ENCODE measurements at places on chromosomes 16 and 17. TPM values are rescaled to one million over a fixed set of nuclear protein-coding genes. Genes with fewer than 3 reads are reported as not detected.

Gene ELP5
- polyA plus RNA-seq: 39.3 TPM

Gene GSG1L
- not detected for polyA plus RNA-seq

Gene PRKCB
- not detected for polyA plus RNA-seq

Gene FAM171A2
- polyA plus RNA-seq: 0.59 TPM

Gene KRTAP1-5
- polyA plus RNA-seq: not detected

Gene KDM8
- 2.3 TPM for polyA plus RNA-seq

Gene SUMO2
- 71.8 TPM for polyA plus RNA-seq

Gene PRDM7
- polyA plus RNA-seq: not detected

Gene DYNLRB2
- polyA plus RNA-seq: not detected

DNA sequence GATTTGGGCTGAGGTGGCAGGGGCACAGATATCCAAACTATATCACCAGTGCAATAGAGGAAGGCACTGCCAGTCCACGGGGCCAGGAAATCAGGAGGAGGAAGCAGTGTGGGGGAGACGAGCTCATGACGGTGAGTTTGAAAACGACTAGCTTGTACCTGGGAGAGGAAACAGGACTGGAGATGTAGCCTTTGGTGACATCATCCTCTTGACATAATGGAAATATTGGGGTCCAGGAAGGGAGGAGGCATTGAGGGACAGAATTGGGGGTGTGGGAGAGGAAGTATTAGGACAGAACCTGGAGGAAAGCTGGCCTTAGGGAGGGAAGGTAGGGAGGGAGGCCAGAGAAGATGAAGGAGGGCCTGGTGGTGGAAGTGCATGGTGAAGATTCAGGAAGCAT, 109.1 kb downstream of the RGS9 start:
- DNase-seq: no peak

DNA sequence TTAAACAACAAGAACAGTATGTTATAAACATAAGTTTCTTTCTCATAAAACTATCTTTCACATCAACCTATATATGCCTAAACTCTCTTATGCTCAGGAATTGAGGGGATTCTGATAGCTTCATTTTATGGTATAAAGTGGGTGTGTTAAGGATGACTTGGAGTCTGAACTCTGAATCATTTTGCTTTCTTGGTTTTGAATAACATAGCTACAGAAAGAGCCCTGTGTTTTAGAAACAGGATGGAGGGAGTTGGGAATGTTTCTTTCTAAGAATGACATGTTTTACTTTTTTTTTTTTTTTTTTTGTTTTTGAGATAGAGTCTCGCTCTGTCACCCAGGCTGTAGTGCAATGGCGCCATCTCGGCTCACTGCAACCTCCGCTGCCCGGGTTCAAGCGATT, 50.1 kb downstream of the RHOT1 start:
- DNase-seq: peak; percentile 8

DNA sequence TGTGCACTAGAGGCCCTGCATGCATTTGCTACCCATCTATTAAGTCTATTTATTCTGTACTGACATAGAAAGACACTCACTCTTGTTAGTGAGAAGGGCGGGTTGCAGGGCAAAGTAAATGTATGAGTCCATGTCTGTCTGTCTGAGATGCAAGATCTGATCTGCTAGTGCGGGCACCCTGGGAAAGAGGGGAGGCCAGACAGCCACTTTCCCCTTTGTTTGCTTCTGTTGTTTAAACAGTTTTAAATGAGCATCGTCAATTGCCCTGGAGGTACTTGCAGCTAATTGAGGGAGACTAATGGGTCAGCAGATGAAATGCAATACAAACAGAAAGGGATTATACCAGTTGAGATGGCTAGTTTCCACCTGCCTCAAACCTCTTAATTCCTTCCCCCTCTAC, 24.9 kb downstream of the SCNN1G start:
- no peak for DNase-seq

GRCh38 chr16:14004729-14005315, 66.3 kb upstream of the MRTFB start:
- no peak for DNase-seq

DNA sequence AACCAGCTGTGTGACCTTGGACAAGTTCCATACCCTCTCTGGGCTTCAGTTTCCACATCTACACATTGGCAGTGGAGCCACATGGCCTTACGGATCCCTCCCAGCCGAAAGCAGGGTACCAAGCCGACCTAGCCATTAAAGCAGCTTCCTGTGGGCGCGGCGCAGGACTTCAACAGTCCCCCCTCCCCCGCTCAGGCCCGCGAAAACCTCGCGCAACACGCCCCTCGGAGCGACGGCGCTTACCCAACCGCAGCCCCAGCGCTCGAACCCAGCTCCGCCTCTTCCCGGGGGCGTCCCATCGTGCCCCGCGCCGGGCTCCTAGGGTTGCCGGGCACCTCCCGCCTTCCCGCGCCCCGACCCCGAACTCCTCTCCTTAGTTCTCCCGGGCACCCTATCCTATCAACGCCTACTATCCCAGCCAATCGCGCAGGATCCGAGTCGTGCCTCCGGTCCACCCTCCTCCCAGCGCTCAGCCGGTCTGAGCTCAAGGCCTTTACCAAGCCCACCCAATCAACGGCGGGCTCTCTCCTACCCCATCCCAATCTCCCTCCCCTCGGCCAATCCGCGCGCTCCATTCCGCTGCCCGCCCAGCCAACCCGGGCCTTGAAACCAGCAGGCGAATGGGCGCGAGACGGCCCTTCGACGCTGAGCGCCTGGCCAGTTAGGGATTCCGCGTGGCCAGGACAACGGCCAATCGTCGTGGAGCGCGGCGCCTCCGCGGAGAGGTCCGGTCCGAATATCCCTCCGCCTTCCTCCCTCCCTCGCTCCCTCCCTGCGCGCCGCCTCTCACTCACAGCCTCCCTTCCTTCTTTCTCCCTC, at the start of gene KPNB1:
Gene KPNB1 (plus strand): TSS at position 767 of the 819 bp plus-strand sequence. CDS start 326 bp downstream, outside the sequence.
- peak; percentile 100 for DNase-seq

- DNase-seq: no peak
These were observed 5.2 kb downstream of the KCNG4 start for GRCh38 chr16:84234321-84235241.

DNA sequence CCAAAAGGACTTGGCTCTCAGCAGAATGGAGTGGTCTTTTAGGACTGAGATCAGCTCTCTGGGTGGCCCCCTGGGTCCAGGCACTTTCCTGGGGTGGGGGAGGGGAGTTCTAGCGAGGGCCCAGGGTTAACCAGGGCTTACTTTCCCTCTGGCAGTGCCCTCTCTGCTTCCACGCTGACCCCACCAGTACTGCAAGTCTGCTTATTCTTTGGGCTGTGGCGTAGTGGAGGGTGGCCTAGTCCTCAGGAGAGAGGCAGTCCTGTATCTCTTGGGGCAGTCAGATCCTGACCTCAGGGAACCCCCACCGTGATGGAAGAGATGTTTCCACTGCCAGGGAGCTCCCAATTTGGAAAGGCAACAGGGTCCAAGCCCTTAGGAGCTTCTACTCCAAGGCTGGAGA, 79.4 kb downstream of the CCDC182 start:
- no peak for DNase-seq

DNA sequence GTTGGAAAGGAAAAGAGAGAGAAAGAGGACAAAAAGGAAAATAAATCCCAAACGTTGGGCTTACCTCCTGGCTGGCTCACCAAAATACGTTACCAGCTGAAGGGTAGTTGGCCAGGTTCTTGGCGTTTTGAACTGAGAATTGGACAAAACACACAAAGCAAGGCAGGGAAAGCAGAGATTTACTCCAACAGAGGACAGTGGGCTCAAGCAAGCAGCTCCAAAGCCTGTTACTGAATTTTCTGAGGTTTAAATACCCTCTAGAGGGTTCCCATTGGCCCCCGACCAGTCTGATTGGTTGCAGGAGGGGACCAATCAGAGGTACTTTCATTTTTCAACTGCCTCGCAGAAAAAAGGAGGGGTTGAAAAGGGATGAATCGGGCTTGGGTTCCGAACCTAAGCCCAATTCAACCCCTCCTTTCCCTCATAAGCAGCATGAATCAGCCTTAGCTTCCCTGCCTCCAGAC, 55.6 kb upstream of the ALOX12 start:
- no peak for DNase-seq

GRCh38 chr17:40696651-40697072, 6.9 kb downstream of the KRT24 start:
- DNase-seq: peak; percentile 54

- DNase-seq: no peak
These were observed 4.5 kb downstream of the VPS4A start for GRCh38 chr16:69315486-69316311.

- DNase-seq: no peak
These were observed 15.9 kb upstream of the ARHGAP17 start for GRCh38 chr16:25031132-25031440.

DNA sequence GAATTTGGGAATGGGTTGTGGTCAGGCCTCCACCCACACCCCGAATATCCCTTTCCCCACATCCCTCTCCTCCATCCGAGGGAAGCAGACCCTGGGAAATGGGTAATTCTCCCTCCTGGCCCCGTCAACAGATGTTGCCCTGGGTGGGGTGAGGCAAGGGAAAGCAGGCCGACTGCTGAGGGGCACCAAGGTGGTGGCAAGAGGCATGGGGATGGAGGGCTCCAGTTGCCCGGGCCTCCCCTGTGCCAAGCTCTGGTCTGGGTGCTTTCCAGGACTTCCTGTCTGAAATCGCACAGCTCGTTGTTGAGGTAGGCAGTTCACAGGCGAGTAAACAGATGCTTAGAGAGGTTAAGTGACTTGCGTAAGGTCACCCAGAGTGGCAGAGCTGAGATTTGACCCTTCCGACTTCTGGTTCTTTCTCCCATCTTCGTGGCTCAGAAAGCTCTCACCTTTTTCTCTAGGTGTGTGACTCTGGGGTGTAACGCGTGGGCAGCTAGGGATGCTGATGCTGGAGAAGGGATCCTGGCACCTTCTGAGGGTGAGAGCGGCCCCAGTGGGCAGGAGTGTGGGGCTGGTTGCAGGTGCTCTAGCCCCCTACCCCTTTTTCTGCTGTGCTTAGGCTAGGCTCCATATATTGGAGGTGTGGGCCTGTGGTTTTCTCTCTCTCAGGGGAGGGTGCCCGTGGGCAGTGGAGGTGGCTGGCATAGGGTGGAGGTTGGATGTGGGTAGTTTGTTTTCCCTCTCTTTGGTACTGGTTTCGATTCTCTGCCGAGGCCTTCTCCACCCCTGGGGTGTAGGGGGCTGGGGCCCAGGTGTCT, 17.2 kb downstream of the RARA start:
- no peak for DNase-seq

GRCh38 chr16:4574919-4575705, 19.0 kb downstream of the C16orf96 start:
- no peak for DNase-seq

GRCh38 chr17:56593086-56593645, 333 bp upstream of the NOG start:
- peak; percentile 61 for DNase-seq

DNA sequence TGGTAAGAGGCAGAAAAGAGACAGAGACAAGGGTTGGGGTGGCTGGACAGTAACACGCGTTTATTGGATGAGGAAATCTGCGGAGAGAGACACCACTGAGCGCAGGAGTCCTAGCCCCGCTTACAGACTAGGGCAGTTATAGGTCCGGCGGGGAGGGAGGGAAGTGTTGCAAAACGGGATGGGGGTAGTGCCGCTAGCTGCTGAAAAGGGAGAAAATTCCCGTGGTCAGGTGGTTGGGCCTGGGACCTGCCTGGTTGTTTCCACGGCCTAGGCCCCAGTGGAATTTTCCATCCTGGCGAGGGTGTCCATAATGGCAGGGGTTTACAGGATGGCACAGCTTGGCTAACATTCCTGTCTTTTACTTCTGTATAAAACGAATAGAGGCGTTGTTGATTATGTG, 5.5 kb upstream of the CPHXL2 start:
- no peak for DNase-seq

- DNase-seq: no peak
These were observed 9.8 kb downstream of the RHOT1 start for GRCh38 chr17:32152130-32152529.

DNA sequence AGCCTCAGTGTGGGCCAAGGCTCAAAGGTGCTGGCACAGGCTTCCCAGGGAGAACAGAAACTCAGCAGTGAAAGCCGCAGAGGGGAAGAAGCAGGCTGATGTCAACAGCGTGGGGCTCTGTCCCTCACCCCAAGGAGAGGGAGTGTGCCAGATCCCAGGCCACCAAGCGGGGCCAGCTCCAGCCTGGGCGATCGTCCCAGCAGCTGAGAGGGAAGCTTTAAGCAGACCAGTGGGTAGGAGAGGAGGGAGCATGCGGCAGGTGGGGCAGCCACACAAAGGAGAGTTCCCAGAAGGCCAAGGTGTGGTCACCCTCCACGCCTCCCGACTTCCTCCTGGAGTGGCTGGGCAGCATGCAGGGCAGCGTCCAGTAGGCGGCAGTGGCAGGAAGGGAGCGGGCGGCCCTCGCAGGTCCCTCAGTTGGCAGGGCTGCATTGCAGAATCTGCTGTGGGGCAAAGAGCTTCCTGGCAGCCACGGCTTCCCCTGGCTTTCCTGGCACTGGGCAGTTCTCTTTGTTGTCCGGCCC, 6.0 kb downstream of the SYNGR2 start:
- DNase-seq: peak; percentile 27

GRCh38 chr16:62829607-62830006, 793.4 kb upstream of the CDH8 start:
- DNase-seq: no peak

DNA sequence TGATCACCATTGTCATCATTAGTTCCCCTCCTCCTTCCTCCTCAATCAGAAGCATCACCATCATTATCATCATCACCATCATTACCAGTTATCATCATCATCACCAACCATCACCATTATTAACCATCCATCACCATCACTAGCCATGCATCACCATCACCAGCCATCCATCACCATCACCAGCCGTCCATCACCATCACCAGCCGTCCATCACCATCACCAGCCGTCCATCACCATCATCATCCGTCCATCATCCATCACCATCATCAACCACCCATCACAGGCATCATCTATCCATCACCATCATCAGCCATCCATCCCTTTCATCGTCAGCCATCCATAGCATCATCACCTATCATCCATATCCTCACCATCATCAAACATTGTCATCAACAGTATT, 382.0 kb downstream of the CPPED1 start:
- DNase-seq: no peak

GRCh38 chr16:85856079-85856478, 42.9 kb upstream of the IRF8 start:
- DNase-seq: no peak

DNA sequence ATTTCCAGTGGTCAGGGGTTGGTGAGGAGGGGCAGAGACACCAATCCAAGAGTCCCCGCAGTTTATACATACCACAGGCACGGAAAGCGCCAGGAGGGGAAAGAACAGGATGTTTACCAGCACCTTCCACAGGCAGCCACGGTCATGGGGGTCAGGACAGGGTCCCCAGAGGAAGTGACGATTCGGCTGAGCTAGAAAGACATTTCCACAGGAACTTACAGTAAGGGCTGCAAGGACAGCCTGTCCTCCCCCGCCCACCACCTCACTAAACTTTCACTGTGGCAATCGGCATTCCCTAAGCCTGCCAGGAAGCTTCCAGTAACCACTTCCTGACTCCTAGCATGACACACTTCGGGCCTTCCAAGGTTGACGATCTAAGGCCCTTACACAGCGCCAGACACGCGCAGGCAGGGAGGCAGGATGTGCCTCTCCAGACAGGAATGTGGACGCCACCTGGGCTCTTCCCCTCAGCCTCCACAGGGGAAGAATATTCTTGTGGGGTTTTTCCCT, 1.2 kb upstream of the MT2A start:
- peak; percentile 99 for DNase-seq

GRCh38 chr17:7703584-7704479, 1.2 kb upstream of the EFNB3 start:
- DNase-seq: peak; percentile 32

Data from mammary epithelial cell (primary cell).